NCI-H226 (cell line): ENCODE measurements at places on chromosomes 3 and 15.

GRCh38 chr3:109545746-109546145 is 208.4 kb upstream of the DPPA4 start:
- no peak for DNase-seq

GRCh38 chr3:45119376-45119775 is 26.8 kb downstream of the CDCP1 start:
- DNase-seq, result no peak

DNA sequence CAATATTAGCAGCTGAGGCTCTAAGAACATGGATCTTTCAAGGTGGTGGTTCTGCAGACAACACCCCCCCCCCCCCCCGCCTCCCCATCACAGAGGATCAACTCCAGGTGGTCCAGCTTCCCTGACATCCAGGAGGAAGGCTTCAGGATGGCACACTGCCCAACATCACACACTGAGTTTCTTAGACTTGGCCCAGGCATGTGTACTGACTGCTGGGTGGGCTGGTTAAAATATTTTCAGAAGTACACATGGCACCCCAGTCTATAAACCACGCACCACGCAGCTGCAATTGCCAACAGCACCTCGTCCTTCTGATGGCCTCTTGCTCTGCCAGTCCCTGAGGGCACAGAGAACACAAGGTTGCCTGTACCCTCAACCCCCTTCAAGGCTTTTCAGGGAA is 22.1 kb downstream of the SRPRB start:
- no peak for DNase-seq

DNA sequence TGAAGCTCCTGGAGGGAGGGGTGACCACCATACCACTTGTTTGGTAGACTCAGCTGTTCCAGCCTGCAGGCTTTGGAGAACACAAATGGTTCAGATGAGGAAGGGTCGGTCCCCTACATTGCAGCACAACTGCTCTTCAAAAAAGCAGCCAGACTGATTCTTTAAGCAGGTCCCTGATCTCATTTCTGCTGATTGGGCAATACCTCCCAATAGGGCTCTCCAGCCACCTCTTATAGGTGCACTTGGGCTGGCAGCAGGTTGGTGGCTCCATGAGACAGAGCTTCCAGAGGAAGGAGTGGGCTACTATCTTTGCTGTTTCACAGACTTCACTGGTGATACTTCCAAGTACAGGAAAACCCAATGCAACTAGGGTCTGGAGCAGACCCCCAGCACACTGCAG is 65.9 kb upstream of the PEX5L start:
- no peak for DNase-seq

GRCh38 chr3:11699083-11699427 is 55.3 kb upstream of the VGLL4 start:
- no peak for DNase-seq

GRCh38 chr15:71658036-71658435 is 152.3 kb upstream of the NR2E3 start:
- DNase-seq, result no peak

- DNase-seq, result no peak
These were observed 27.7 kb downstream of the BLM start for GRCh38 chr15:90744759-90745402.

- DNase-seq, result no peak
These were observed 32.5 kb upstream of the VEPH1 start for GRCh38 chr3:157535667-157536066.

DNA sequence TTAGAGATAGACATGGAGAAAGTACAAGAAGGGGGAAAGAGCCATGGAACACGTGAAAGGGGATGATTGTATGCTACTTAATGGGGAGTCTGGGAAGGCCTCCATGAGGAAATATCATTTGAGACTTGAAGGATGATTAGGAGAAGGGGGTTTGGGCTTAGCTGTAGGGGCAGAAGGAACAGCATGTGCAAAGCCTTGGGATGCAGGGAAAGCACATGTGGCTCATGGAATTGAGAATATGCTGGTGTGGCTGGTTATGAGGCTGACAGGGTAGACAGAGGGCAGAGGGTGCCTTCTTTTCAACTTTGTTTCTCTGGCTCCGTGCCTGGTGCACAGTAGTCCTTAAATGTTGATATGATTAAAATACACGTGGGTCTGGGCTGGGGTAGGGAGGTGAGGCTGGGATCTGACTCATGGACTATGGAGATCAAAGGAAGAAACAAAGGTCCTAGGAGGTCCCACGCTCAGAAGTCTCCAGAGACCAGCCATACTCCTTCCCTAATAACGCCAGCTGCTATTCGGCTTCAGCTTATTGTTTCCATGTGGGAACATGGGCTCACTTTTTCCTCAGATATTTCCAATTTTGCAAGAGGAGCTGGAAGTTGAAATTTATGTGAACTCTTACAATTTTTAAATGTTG is 1.1 kb downstream of the GTF2E1 start:
- no peak for DNase-seq

GRCh38 chr3:152718810-152719209 is 116.1 kb upstream of the P2RY1 start:
- DNase-seq, result no peak

DNA sequence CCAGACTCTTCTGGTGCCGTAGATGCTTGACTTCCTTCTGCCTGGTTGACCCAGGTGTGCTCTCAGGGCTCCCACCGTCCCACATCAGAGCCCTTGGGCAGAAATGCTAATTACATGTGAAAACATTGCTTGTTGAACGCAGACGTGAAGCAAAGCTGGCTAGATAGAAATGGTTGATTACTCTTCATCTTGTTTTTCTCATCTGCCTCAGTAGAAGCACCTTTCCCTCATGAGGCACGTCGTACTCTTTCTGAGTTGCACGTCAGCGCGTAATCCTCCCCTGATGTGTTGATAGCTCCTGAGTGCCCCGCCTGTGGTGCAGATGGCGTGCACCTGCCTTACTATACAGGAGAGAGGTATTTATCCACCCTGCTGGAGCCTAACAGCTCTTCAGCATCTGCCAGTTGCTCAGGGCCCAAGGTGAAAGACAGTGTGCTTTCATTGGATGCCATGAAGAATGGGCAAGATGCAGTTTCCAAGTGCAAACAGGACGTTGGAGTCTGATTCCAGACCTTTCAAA is 18.1 kb downstream of the MAP6D1 start:
- DNase-seq, result no peak

DNA sequence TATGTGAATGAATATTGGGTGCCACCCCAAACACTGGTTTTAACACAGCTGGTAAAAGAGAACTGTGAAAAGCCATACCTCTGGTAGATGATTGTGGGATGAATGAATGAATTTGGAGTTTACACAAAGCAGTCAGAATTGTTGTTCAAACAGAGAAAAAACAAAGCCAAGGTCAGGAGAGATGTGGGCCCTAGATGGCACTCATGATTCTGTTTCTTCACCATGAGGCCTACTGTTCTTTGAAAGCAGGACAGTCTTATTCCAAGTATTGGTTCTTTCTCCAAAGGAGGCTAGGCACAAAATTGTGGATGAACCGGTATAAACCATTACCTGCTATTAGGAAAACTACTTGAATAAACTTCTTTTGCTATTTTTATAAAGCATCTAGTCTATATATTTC is 97.6 kb downstream of the SAMMSON start:
- DNase-seq, result no peak

GRCh38 chr15:63362196-63362595 is 19.4 kb downstream of the CA12 start:
- no peak for DNase-seq

DNA sequence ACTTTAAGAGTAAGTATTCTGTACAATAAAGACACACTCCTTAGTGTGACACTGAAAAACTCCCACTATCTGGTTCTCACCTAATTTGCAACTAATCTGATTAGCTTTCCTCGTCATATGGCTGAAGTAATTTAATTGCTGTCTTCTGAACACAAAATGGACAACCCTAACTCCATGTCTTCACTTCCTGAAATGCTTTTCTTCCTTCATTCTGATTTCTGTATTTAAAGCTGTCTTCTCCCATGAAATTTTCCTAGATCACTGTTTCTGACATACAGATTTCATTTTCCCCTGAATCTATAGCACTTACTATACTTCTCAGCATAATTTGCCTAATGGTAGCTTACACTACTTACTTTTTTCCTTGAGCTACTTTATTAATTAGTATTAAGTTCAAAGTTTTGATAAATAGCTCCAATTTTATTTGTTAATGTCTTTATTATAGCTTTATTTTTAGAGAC is 6.3 kb downstream of the CCPG1 start:
- DNase-seq, result no peak

GRCh38 chr3:31680072-31680870 is 147.5 kb downstream of the STT3B start:
- DNase-seq, result no peak

DNA sequence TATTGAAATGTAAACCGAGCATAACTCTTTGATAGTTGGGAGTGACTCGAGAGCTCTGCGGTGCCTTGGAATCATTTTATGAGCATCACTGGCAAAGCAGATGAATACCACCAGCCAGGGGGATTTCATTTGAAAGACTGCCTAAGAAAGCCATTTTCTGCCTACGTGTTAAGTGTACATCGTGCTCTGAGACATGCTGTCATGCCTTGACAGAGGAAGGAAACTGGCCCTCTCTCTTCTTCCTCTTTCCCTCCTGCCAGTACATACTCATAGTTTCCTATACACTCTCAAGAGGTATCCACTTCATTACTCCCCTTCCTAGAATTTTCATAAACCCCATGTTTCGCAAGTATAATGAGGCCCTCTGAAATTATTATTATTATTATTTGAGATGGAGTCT is 8.8 kb downstream of the BCL2A1 start:
- no peak for DNase-seq

- DNase-seq, result no peak
These were observed 1.6 kb downstream of the CYP11A1 start for GRCh38 chr15:74365598-74366445.

- DNase-seq, result no peak
These were observed 3.7 kb downstream of the IFRD2 start for GRCh38 chr3:50288387-50289007.

GRCh38 chr3:158127250-158128219 is 17.6 kb downstream of the RSRC1 start:
- DNase-seq, result peak; percentile 80

DNA sequence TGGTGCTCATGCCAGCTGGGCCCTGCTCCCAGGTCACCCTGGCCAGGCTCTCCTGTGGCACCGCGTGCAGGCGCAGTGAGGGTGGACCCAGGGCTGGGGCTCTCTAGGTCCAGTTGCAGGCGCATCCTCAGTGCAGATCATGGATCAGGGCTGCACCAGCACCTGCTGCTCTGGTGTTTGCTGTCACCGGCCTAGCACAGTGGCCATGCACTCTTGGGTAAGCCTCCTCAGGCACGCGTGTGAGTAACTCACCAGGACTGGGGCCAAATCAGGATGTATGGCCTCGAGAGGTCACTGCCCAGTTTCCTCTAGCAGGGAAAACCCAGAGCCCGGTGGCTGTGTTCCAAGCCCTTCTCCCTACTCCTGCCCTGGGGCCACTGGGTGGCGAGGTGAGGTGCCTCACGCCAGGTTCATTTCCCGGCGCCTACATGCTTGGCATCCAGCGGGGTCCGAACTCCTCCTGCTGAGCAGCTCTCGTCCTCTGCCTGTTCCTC is 45.5 kb upstream of the SLC41A3 start:
- DNase-seq, result peak; percentile 84

- DNase-seq, result no peak
These were observed 94.7 kb downstream of the OCA2 start for GRCh38 chr15:28004143-28005003.

- no peak for DNase-seq
These were observed 4.8 kb upstream of the VILL start for GRCh38 chr3:37985637-37986320.

DNA sequence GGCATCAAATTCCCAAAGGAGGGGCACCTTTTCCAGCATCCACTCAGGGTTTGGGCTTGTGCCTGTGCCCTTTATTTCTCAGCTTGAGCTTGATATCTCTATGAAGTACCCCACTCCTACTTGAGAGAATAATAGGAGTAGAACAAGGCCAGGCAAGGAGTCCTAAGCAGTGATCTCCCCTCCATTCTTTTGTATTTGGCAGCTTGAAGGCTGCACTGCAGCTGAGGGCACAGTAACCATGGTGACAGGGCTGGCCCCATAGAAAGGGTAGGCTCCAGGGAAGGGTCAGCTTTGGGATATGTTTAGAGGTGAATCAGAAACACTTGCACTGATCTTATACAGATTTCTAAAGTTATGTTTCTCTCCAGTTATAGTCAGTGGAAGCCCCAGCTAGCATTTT is 145.4 kb upstream of the SLC24A5 start:
- DNase-seq, result no peak

- DNase-seq, result no peak
These were observed 174.3 kb upstream of the ZBTB20 start for GRCh38 chr3:115321400-115321805.

GRCh38 chr3:133595341-133595740 is 21.9 kb downstream of the CDV3 start:
- DNase-seq, result peak; percentile 66

DNA sequence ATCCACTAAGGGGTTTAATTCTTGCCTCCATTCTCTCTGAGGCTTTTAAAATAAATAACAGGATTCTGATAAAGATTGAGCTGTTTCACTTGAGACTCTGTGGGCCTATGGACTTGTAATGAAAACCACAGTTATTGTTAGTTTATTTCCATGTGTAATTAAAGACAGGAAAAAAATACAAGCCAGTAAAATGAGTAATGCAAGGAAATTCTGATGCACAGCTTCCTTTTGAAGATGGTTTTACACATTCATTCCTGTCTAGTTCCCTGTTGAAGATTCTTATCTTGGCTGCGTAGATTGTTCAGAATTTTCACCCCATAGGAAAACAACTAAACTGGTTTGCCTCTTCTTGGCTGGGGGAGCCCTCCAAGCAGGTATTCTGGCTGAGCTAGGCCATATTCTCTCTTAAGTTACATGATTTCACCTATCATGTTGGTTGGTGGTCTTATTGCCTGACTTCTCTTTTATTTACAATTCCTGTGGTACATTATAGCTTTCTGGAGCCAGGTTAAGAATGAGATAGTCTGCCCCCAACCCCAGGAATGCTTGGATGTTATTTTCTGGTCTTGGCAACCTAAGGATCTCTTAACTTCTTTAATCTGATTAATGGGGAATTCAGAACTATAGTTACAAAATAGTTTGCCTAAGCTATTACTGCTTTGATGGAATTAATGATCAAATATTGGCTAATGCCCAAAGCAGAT is 67.6 kb downstream of the MITF start:
- DNase-seq, result no peak

GRCh38 chr3:128969993-128970739 is 23.7 kb downstream of the CFAP92 start:
- DNase-seq, result no peak

DNA sequence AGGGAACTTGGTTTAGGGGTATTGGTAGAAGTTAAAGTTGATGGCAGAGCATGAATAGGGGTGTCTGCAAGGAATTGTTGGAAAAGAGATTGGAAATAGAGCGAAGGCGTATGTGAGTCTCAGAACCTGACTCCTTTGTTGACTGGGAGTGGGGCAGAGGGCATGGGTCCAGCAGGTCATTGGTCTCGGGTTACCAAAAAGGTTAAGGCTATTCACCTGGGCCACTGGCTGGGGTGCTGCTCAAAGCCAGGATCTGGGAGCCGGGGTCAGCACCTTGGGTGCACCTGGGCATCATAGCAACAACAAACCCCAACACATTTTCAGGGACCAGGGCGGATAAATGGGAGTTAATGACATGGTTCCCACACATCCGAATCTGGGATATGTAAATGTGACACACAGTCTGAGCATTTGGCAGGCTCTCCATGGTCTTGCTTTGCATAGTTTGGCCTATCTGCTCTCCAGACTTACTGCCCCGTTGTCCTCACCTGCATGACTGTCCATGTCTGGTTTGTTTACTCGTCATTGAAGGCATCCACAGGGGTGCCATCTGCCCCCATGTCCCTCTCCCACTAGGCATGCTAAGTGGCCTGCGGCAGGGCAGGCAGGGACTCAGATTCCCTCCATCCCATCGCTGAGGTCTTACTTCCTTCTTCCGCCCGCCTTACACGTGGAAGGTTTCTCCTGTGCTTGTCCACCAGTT is 10.1 kb downstream of the KLF13 start:
- DNase-seq, result no peak
